NCI-H345 (cell line): ENCODE measurements at places on chromosomes 13 and 19.

DNA sequence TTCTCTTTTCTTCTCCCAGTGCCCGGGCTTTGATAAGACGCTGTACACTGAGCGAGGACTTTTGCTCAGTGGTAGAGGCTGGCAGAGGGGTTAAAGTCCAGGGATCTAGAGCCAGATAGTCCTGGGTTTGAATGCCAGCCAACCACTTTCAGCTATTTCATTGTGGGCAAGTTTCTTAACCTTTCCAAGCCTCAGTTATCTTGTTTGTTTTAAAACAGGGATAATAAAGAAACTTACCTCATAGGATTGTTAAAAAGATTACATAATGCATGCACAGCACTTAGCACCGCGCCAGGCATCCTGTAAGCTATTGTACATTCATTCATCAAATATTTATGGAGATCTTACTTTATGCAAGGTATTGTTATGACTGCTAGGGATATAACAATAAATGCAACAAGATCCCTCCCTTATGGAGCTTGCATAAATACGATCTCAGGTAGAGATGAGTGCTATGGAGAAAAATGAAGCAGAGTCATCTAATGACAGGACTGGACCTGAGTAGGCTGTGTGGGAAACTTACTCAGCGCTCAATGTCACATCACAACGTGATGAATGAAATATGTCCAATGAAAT is 70.8 kb downstream of the LNX2 start:
- no peak for DNase-seq

DNA sequence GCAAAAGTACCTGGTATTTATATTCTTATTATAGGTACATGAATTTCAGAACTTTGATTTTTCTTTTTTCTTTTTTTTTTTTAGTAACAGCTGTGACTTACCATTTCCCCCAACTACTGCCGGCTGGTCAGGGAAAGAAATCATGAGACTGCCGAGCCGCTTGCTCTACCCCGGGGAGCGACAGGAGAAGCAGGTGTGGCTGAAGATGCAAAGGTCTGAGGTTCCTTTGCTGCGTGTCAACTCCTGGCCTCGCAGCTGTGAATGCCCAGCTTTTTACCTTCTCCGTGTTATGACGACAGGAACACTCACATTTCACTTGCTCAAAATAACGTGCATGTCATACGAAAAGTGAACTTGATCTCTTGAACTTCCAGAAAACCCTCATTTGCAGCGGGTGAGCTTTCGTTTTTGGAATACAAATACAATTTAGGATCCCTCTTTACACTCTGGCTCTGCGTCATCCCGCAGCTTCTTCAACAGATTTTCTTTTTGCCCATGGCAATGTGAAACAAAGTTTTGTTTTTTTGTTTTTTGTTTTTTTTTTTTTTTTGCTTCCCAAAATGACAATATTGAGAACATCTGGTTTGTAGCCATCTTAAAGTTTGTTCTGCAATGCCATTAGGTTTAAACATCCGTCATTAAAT is 117.9 kb downstream of the EFNB2 start:
- no peak for DNase-seq

GRCh38 chr19:48332662-48333466 is 7.5 kb downstream of the EMP3 start:
- peak; percentile 98 for DNase-seq

DNA sequence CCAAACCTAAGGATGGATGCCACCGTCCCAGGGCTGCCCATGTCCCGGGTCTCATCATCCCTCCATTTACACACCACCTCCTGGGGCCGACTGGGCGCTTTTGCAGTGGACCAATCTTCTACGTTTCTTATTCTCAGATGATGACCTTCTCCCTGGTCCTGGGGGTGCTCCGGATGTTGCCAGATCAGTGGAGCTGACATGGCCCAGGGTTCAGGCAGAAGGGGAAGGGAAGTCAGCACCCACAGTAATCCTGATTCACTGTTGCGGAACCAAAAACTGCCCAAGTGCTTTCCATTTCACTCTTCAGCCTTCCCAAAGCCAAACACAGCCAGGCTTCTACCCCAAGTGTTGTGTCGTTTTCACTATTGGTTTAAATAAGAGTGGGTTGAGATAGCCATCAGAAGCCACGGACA is 29.8 kb downstream of the RAB20 start:
- no peak for DNase-seq

GRCh38 chr13:44755872-44756271 is 179.7 kb upstream of the TSC22D1 start:
- DNase-seq: no peak

GRCh38 chr13:37173214-37173613 is 67.8 kb upstream of the CSNK1A1L start:
- DNase-seq: no peak

DNA sequence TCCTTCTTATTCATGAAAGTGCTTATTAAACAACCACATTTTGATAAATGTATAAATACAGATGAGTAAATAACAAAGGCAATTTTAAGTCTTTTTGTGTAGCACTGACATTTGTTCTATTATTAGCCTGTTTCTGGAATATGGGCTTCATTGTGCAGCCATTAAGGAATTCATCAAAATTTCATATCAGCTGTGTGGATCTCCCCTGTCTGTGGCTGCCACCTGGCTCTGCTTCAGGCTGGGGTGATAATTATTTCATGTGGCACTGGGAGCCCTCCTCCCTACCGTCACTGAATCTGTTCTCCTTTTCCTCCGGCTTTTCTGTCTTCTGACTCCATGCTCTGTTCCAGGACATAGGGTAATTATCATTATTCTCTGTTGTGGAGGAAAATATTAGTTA is 57.1 kb downstream of the LMO7 start:
- DNase-seq: no peak
